Activated T-cell treated with anti-CD3 and anti-CD28 coated beads, Interleukin-2, amount 50 U/mL, for 4 hours (primary cell): ENCODE measurements at places on chromosomes 7 and 10. TPM values are rescaled to one million over a fixed set of nuclear protein-coding genes. Genes with fewer than 3 reads are reported as not detected.

- DNase-seq, result no peak
These were observed 65.5 kb downstream of the SMURF1 start for GRCh38 chr7:99078416-99078815.

GRCh38 chr10:91880310-91880709 lies 29.0 kb downstream of the FGFBP3 start:
- DNase-seq, result no peak

DNA sequence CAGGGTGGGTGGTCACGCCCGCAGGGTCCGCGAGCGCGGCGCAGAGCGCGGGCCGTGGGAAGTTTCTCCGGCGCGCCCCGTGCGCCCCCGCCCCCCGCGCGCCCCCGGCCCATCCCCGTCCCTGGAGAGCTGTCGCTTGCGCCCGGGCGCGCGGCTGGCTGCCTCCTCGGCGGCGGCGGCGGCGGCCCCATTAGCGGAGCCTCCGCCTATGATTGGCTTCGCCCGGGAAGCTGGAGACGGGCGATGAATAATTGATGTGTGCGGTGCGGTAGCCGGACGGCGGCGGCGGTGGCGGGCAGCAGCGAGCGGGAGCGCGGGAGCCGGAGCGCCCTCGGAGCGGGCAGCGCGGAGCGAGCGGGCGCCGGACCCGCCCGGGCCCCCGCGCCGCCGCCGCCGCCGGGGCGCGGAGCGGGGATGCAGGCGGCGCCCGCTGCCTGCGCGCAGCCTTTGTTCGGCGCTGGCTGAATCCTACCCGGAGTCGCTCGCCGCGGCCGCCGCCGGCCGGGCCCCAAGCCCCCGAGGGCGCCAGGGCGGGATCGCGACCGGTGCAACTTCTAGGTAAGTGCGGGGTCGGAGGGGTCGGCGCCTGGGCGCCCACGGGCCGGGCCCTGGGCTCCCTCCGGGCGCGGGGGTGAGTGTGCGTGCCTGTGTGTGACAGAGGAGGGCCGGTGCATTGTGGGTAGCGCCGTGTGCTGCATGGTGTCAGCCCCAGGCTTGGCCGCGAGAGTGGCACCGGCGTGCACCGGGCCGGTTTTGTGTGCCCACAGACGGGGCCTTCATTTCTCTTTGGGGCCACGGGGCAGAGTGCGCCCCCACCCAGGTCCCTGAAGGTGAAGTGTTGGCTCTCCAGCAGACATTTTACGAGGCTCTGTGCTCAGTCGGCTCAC lies 103.8 kb upstream of the PPIF start:
- DNase-seq, result peak; percentile 49

DNA sequence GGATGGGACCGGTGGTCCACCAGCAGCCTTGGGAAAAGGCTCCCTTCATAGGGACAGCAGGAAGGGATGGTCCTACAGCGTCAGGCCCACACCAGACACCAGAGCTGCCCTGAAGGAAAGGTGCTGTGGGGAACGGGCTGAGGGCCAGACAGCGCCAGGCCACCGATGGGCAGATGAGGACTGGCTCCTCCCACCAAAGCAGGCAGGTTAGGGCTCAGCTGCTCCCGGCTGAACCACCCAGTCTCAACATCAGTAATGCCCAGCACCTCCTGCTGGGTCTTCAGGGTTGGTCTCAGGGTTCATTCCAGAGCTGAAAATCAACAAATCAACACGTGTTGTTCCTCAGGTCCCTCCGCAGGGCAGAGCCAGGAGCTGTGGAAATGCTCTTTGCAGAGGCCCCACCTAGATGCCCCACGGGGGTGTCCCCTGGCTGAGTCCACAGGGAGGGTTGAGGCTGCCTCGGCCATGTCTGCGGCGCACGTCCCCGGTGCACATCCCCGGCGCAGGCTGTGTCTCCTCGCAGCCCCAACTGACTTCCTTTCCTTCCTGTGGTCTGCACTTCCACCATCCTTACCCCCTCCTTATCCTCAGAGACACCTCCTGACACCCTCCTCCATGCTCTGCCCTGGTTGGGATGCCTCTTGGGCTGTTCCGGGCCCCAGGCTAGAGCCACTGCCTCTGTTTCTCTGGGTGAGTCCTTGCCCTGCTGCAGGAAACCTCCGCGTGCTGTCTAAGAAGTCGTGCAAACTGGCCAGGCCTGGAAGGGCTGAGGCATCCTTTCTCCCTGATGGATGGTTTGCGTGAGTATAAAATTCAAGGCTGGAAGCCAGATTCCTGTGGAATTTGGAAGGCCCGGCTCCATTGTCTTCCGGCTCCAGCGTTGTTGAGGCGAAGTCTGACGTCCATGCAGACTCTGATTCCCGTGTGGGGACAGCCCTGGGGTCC lies 32.8 kb upstream of the CFAP46 start:
- no peak for DNase-seq

DNA sequence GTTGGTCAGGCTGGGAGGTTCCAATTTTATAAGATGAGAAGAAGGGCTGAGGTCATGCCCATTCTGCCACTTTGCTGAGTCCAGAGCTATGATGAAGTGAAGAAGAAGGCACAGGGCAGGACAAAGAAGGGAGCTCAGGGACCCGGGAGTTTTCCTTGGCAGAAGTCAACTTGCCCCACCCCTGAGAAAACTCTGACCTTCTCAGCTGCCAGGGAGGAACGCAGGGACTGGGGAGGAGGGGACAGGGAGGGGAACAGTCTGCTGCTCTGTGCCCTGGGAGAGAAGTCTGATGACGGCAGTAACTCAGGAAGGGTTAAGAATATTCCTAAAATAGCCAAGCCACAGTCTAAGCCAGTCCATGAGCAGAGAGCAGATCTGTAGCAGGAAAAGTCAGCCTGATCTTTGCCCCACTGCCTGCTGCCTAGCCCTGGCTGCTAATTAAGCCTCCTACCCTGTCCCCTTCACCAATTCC lies 11.7 kb downstream of the ADIRF start:
- no peak for DNase-seq

DNA sequence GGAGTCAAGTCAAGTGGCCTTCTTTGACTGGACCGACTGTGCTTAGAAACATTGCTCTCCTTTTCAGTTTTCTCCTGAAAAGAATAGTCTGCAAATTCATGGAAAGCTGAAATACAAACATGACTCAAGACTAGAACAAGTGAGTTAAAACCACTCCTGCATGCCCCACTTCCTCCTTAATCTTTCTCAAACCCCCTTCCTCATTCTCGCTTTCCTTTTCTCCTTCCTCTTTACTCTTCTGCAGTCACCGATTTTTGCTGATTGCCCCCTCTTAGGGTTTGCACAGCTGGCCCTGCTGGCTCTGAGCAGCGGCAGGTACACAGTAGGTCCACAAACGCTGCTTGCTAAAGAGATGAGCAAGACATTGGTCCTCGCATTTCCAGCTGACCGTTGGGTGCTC lies 34.8 kb upstream of the MKI67 start:
- no peak for DNase-seq

DNA sequence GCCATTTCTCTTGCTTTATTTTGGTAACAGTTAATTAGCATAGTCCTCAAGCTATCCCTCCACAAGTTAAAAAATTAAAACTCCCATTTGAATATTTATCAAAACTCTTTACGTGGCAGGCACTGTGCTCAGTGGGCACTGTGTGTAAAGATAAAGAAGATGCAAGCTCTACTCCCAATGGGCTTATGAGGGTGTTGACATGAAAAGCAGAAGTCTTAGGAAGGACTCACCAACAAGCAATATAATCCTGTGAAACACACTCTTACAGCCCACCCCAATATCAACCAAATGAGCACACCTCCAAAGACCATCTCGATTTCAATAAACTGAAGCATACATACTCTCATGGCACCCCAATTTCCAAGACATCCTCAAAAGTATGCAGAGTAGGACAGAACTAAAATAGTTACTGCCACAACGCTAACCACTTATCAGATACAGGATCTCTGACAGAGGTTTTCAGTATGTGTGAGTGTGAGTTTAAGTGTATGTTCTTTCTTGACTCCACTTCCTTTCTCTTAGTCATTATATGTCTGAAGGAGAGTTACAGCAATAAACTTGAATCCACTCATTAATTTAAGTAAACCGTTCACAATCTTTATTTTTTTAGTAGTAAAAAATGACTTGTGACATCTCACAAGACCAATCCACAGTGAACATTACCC lies 120.0 kb downstream of the PDE1C start:
- no peak for DNase-seq

DNA sequence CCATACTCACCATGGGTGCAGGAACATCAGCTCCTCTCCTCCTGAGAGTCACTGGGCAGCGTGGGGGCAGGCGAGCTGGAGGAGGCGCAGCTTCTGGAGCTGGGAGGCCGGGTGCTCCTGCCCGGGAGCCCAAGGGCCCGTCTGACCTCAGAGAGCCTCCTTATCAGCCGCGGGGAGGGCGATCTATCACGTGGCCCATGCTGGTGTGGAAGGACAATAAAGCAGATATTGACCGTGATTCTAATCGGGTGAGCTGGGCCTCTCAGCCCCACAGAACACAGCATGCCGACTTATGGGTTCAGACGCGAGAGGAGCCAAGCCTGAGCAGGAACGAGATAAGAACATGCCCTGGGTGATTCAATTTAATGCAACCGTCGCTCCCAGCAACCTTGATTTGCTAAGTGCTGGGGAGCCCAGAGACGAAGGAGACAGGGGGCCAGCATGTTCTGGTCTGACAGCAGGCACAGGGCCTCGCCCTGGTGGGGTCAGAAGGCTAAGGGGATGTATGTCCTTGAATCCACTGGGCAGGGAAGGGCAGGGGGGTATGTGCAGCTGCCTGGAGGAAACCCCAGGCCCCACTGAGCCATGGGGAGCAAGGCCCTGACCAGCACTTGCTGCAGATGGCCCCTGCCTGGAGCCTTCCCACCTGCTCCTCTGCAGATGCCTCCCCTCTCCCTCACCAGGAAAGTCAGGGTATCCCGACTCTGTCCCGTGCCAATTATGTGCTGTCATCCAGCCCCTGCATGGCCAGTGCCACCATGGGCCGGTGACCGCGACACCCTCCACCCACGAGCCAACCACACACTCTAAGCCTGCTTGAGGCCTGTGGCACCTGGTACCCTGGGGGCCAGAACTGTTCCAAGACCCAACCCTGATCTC lies 95.3 kb upstream of the RET start:
- peak; percentile 1 for DNase-seq

GRCh38 chr7:95628831-95629439 lies 32.6 kb upstream of the PDK4 start:
- no peak for DNase-seq

DNA sequence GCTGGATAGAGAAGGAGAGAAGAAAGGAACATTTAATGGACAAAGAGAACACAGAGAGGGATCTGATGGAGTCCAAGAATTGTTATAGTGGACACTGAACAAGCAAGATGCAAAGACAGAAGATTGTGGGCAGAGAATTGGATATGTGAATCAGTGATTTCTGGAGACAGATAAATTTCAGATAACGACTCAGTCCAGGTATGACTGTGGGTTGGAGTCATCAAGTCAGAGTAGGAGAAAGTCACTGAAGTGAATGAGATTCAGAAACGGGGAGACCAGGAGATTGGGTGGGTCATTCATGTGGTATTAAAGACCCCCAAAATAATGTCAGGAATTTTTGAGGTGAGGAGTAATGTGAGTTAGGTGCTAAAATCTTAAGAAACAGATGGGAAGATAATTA lies 23.0 kb downstream of the ASB4 start:
- DNase-seq, result no peak

The TMEM213 gene
- not detected for total RNA-seq

The OR2A7 gene
- total RNA-seq, result 0.42 TPM

The RBM28 gene
- total RNA-seq, result 113 TPM

The TAS2R3 gene
- 0.43 TPM for total RNA-seq

The SEMA3E gene
- total RNA-seq, result not detected

The FGFR2 gene
- 0.18 TPM for total RNA-seq

The ZNF425 gene
- total RNA-seq, result 0.43 TPM

The FFAR4 gene
- not detected for total RNA-seq
